Aortic smooth muscle cell (primary cell): ENCODE measurements at places on chromosomes 2 and 18. TPM values are rescaled to one million over a fixed set of nuclear protein-coding genes. Genes with fewer than 3 reads are reported as not detected.

GDF7 gene
- total RNA-seq = 1.3 and 6.2 TPM in 2 replicates

KIDINS220 gene
- total RNA-seq = 71.1 and 98.2 TPM in 2 replicates

ASXL2 gene
- 5.3 and 7.3 TPM in 2 replicates for total RNA-seq

LRRTM1 gene
- total RNA-seq = not detected in 2 replicates

TRAPPC12 gene
- total RNA-seq = 64.2 and 72.4 TPM in 2 replicates

NT5C1B gene
- not detected in 2 replicates for total RNA-seq

PAX3 gene
- not detected in 2 replicates for total RNA-seq

POLR1B gene
- 10.4 and 13.5 TPM in 2 replicates for total RNA-seq

CEP192 gene
- total RNA-seq = 28.5 and 31.0 TPM in 2 replicates

SFTPB gene
- total RNA-seq = not detected in 2 replicates

HOXD13 gene
- total RNA-seq = not detected in 2 replicates

FARP2 gene
- total RNA-seq = 37.1 and 50.5 TPM in 2 replicates

MC2R gene
- not detected in 2 replicates for total RNA-seq

SAP130 gene
- total RNA-seq = 3.3 and 4.0 TPM in 2 replicates

PID1 gene
- 40.8 and 52.9 TPM in 2 replicates for total RNA-seq

UCN gene
- total RNA-seq = 0.40 and 0.50 TPM in 2 replicates

KIAA1328 gene
- 4.8 and 5.4 TPM in 2 replicates for total RNA-seq

SERPINB5 gene
- total RNA-seq = not detected in 2 replicates

LNPK gene
- total RNA-seq = 33.0 and 36.5 TPM in 2 replicates

CCDC148 gene
- total RNA-seq = 0.26 and 0.37 TPM in 2 replicates

ANKRD62 gene
- under 0.01 TPM in 1 of 2 replicates, not detected in the other for total RNA-seq

NT5DC4 gene
- not detected in 2 replicates for total RNA-seq

UGT1A8 gene
- not detected in 2 replicates for total RNA-seq

B3GNT7 gene
- total RNA-seq = 0.25 and 0.26 TPM in 2 replicates

C2orf78 gene
- not detected in 2 replicates for total RNA-seq

UBE2F gene
- 34.6 and 44.5 TPM in 2 replicates for total RNA-seq

ACKR3 gene
- 6.0 and 16.2 TPM in 2 replicates for total RNA-seq

UNC80 gene
- total RNA-seq = 0.19 TPM in 1 of 2 replicates, not detected in the other

LMAN2L gene
- total RNA-seq = 19.0 and 19.3 TPM in 2 replicates

MAL gene
- total RNA-seq = not detected in 2 replicates

SRD5A2 gene
- not detected in 2 replicates for total RNA-seq

ZNF24 gene
- total RNA-seq = 27.5 and 28.3 TPM in 2 replicates

SAG gene
- total RNA-seq = not detected in 2 replicates

GPR35 gene
- 0.19 and 0.26 TPM in 2 replicates for total RNA-seq

CXCR2 gene
- not detected in 2 replicates for total RNA-seq

KLHL14 gene
- total RNA-seq = not detected in 2 replicates

AOX1 gene
- total RNA-seq = 23.0 and 62.9 TPM in 2 replicates

MOGAT1 gene
- not detected in 2 replicates for total RNA-seq

SRBD1 gene
- total RNA-seq = 17.4 and 19.4 TPM in 2 replicates

KIF3C gene
- 8.1 and 9.4 TPM in 2 replicates for total RNA-seq

DHRS9 gene
- not detected in 2 replicates for total RNA-seq

LBH gene
- total RNA-seq = 31.3 and 60.6 TPM in 2 replicates

MYO1B gene
- total RNA-seq = 165 and 176 TPM in 2 replicates

CPLX4 gene
- not detected in 2 replicates for total RNA-seq

CD207 gene
- total RNA-seq = not detected in 2 replicates

MYL12A gene
- 1,492 and 1,598 TPM in 2 replicates for total RNA-seq

TUBA3E gene
- not detected in 2 replicates for total RNA-seq

LYG1 gene
- total RNA-seq = 0.26 TPM in 1 of 2 replicates, not detected in the other

WNT10A gene
- total RNA-seq = not detected in 2 replicates

NFATC1 gene
- total RNA-seq = 1.7 and 2.4 TPM in 2 replicates

ANKMY1 gene
- 5.0 and 5.5 TPM in 2 replicates for total RNA-seq

CHRNA1 gene
- 0.06 and 0.13 TPM in 2 replicates for total RNA-seq

SH3RF3 gene
- 4.9 and 6.3 TPM in 2 replicates for total RNA-seq

MYOM1 gene
- 1.9 and 2.4 TPM in 2 replicates for total RNA-seq

LRRTM4 gene
- not detected in 2 replicates for total RNA-seq

DLX1 gene
- 0.53 and 0.62 TPM in 2 replicates for total RNA-seq
